ENCODE measurements at places on chromosomes 6 and 20.
A peak's percentile ranks its signal among the peaks of the same experiment; 100 is the strongest.

DNA sequence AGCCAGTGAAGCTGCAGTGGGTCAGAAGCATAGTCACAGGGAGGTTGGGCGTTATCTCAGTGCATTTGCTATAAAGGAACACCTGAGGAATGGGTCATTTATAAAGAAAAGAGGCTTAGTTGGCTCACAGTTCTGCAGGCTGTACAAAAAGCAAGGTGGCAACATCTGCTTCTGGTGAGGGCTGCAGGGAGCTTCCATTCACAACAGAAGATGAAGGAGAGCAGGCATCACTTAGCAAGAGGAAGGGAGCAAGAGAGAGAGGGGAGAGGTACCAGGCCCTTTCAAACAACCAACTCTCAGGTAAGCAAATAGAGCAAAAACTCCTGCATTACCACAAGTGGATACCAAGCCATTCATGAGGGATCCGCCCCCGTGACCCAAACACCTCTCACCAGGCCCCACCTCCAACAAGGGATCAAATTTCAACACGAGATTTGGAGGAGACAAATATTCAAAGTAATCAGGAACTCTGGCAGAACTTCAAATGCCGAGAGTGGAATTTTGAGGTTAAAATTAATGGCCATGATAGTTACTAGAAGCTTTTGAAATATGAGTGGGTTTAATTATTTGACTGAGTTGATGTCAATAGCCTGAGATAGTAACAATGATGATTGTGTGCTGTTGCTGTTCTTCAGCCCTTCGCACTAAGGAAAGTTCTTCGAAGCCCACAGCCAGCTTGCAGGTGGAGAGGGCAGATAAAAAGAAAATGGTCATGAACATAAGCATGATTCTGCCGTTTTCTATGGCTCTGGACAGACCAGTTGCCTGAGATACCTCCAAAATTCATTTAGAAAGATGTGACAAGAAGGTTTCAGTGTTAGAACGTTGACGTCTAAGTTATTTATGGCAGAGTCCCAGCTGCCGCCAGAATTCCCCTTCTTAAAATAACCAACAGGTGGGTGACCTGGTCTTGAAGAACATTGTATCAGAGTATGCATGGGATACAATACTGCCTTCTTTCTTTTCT lies 55.3 kb upstream of the ADTRP start:
- no peak for DNase-seq

DNA sequence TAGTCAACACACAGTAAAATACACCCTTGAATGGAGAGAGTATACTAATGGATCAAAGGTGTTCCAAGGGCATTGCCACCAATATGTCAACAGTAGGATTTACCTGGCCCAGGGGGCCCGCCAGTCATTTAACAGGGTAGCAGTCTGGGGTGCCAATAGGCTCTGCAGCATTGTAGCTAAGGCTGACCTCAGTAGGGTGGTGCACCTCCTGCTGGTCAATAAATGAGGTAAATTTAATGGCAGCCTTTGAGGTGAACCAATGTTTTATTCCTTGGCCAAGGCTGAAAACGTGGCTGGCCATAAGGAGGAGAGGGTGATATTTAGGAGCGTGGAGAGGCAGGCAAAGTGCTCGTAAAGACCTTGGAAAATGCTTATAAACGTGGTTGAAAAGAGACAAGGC lies 147.2 kb downstream of the RPS12 start:
- no peak for DNase-seq

DNA sequence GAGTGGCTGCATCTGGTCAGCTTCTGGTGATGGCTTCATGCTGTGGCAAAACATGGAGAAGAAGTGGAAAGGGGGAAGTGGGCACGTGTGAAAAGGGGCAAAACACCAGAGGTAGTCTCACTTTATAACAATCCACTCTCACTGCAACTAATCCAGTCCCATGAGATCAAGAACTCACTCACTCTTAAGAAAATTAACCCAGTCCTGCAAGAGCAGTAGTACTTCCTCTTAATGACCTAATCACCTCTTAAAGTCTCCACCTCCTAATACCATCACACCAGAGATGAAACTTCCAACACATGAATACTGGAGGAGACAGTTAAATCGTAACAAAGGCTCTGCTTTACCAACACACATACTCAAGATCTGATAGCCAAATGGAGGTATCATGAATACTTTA lies 152.6 kb downstream of the THEMIS start:
- no peak for DNase-seq

- no peak for DNase-seq
These were observed 70.8 kb upstream of the AKIRIN2 start for GRCh38 chr6:87772597-87773530.

GRCh38 chr6:163123098-163123497 lies 291.4 kb upstream of the QKI start:
- no peak for DNase-seq

GRCh38 chr6:103277936-103278335 lies 1581.8 kb downstream of the HACE1 start:
- DNase-seq: no peak

GRCh38 chr6:158072083-158072721 lies 90.5 kb downstream of the SYNJ2 start:
- DNase-seq: peak; percentile 45

GRCh38 chr20:53126185-53126584 lies 154.0 kb downstream of the TSHZ2 start:
- DNase-seq: no peak

- peak; percentile 13 for DNase-seq
These were observed 228.1 kb downstream of the PAX1 start for GRCh38 chr20:21933526-21933925.

DNA sequence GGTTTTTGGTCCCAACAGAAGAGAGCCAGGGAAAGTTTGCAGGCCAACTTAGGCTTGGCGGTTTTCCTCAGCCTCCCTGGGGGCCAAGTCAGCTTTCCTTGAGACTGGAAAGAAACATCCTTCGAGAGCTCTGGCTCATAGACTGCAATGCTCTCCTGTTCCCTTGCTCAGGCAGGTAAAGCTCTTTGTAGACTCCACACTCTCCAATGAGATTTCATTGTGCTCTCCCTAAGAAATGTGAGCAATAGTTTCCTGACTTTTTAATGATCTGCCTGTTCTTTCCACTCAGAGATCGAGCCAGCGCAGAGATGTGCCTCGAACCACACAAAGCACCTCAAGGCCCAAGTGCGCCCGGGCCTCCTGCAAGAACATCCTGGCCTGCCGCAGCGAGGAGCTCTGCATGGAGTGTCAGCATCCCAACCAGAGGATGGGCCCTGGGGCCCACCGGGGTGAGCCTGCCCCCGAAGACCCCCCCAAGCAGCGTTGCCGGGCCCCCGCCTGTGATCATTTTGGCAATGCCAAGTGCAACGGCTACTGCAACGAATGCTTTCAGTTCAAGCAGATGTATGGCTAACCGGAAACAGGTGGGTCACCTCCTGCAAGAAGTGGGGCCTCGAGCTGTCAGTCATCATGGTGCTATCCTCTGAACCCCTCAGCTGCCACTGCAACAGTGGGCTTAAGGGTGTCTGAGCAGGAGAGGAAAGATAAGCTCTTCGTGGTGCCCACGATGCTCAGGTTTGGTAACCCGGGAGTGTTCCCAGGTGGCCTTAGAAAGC lies 13.9 kb downstream of the TNFAIP3 start:
- no peak for DNase-seq

DNA sequence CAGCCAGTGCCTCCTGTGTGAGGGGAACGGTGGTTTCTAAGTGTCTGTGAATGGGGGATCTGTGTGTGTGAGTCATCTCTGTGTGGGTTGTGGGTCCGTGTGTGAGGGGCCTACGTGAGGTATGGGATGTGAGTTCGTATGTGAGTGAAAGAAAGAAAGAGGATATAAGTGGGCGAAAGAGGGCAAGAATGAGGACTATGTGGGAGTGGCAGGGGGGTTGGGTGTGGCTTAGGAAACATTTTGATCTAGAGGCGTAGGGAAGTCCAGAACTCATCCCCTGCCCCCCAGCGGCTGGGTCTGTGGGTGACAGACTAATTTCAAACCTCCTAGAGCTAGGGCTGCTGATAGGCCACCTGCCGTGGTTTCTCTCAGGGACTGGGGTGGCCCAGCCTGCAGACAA lies 35.5 kb downstream of the DHX35 start:
- DNase-seq: peak; percentile 85

- no peak for DNase-seq
These were observed 72.8 kb downstream of the MDGA1 start for GRCh38 chr6:37624606-37625574.

DNA sequence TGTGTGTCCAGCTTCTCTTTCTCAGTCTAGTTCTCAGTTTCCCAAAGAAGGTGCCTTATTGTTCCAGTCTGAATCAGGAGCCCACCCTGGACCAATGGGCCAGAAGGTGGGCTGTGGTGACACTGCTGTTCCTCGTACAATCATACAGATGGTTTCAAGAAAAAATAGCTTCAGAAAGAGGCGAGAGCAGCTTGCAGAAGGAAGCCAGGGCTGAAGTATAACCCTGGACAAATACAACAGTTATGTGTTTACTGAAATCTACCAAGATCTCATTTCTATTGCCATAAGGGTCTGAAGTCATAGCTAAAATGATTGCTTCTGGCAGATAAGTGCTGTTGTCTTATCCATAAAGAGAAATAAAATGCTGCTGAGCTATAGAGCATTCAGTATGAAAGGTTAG lies 75.4 kb downstream of the PFDN4 start:
- DNase-seq: no peak

- DNase-seq: no peak
These were observed 80.8 kb downstream of the BMP6 start for GRCh38 chr6:7806711-7807110.

- no peak for DNase-seq
These were observed 43.9 kb downstream of the CDH4 start for GRCh38 chr20:61295682-61296628.

DNA sequence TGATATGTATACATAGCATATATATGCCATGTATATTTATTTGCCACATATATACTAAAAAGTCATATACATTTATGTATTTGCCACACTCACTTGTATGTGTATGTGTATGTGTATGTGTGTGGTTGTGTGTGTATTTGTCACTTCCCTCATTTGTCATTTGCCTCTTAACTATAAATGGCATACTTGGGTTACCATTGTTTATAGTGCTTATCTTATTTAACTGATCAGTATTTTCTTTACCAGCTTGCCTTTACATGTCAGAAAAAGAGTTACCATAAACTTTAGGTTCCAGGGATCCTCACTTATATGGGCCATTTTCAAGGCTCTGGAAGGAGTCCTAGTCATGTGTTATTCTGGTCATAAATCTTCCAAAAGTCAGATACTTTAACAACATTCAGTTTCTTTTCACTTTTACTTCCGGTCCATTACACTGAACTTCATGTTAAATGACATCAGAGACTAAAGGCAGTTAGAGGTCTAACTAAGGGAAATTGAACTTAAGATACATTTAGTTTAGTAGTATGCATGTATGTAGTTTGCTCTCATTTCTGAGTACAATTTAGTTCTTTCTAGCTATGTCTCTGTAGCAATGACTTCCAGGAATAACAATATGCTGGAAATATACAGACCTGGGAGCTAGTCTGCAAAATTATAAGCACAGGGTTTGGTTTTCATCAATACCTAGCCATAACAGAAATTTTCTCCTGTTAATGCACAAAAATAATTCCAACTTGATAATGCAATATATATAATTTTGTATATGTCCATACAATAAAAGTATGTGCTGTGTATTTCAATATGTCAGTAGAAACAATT lies 33.7 kb upstream of the HIVEP1 start:
- peak; percentile 57 for DNase-seq

- peak; percentile 99 for DNase-seq
These were observed 56.2 kb upstream of the EPB41L1 start for GRCh38 chr20:36098364-36098763.
